ENCODE measurements at places on chromosomes 4 and X. TPM values are rescaled to one million over a fixed set of nuclear protein-coding genes. Genes with fewer than 3 reads are reported as not detected.

AWAT2 gene
- total RNA-seq: 0.26 TPM

DCAF8L2 gene
- not detected for total RNA-seq

HGFAC gene
- 1.2 TPM for total RNA-seq

COX18 gene
- 13.2 TPM for total RNA-seq

NPNT gene
- 263 TPM for total RNA-seq

DDIT4L gene
- 0.98 TPM for total RNA-seq

FGFR3 gene
- total RNA-seq: 32.1 TPM

ALAS2 gene
- 0.78 TPM for total RNA-seq

HMGN5 gene
- total RNA-seq: 1.8 TPM

MAGEC2 gene
- not detected for total RNA-seq

F11 gene
- total RNA-seq: 24.7 TPM

SPON2 gene
- total RNA-seq: 43.9 TPM

DCTD gene
- 88.6 TPM for total RNA-seq

RS1 gene
- total RNA-seq: 4.7 TPM

AR gene
- 5.3 TPM for total RNA-seq

GRCh38 chr4:4578981-4579380, 37.1 kb upstream of the STX18 start:
- no peak for DNase-seq

DNA sequence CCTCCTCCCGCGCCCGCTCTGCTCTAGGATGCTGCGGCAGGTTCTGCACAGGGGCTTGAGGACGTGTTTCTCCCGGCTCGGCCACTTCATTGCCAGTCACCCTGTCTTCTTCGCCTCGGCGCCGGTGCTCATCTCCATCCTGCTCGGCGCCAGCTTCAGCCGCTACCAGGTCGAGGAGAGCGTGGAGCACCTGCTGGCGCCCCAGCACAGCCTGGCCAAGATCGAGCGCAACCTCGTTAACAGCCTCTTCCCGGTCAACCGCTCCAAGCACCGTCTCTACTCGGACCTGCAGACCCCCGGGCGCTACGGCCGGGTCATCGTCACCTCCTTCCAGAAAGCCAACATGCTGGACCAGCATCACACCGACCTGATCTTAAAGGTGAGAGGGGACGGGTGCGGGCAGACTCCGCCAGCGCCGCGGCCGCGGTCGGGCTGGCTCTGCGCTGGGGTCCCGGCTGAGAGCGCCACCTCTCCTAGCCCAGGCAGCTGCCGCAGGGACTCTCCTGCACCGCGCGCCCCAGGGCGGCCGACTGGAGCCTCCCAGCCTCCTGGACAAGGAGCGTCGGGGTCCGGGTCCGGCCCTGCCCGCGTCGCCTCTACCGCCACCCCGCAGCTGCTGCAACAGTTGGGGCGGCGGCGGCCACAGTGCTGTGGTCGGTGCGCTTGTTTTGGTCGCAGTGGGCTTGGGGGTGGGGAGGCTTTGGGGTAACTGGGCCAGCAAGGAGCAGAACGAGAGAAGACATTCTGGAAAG, at the start of gene PTCHD1:
Gene PTCHD1 (plus strand): TSS at position 2 of the 752 bp plus-strand sequence. CDS start 27 bp downstream, at position 29.
- DNase-seq: no peak

DNA sequence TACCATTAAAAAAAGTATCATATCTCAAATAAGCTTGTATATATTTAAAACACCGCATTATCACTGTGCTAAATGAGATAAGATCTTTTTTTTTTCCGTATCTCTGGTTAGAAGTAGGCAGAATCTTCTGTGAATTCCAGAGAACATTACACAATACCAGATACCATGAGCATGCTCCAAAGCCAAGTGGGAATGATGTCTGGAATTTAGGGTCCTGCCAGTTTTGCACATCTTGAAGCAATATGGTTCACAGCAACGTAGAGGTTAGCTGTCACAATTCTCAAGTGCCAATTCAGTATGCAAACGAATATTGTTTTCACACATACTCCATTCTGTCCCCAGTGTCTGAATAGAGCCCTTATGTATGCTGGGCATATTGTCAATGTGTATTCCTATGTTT, 127.5 kb upstream of the NEIL3 start:
- DNase-seq: no peak

- no peak for DNase-seq
Observed at GRCh38 chr4:111064342-111064993, 441.6 kb upstream of the PITX2 start.

- no peak for DNase-seq
Observed at GRCh38 chrX:11272290-11272689, 20.9 kb upstream of the AMELX start.

- DNase-seq: no peak
Observed at GRCh38 chr4:16859031-16859430, 39.4 kb downstream of the LDB2 start.

GRCh38 chr4:1495416-1496115, 89.3 kb upstream of the NKX1-1 start:
- peak; percentile 62 for DNase-seq

GRCh38 chr4:160546201-160546600, 1443.3 kb downstream of the RAPGEF2 start:
- no peak for DNase-seq

- no peak for DNase-seq
Observed at GRCh38 chr4:156190615-156191014, 236.9 kb upstream of the CTSO start.

DNA sequence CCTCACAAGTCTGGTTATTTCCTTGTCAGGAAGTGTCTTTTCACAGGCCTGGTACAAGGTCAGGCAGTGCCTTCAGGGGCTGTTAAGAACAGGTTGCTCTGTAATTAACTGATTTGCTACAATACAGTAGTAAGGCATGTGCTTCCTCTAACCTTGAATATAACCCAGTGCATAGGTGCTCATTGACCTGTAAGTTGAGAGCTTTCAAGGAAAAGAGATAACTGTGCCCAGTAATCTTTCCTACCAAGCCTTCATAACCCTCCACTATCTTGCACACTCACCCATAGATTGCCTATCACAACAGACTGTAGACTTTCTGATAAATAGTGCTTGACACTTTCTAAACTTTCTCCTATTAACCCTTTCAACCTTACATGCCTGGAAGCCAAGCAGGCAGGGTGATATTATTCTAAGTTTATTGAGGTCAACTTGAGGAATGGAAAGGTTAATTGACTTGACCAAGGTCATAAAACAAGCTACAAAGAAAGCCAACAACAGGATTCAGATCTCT, 148.1 kb downstream of the PPARGC1A start:
- DNase-seq: no peak

- DNase-seq: no peak
Observed at GRCh38 chr4:91989914-91990313, 313.9 kb upstream of the GRID2 start.

GRCh38 chr4:141126769-141127168, 6.5 kb downstream of the RNF150 start:
- DNase-seq: no peak

DNA sequence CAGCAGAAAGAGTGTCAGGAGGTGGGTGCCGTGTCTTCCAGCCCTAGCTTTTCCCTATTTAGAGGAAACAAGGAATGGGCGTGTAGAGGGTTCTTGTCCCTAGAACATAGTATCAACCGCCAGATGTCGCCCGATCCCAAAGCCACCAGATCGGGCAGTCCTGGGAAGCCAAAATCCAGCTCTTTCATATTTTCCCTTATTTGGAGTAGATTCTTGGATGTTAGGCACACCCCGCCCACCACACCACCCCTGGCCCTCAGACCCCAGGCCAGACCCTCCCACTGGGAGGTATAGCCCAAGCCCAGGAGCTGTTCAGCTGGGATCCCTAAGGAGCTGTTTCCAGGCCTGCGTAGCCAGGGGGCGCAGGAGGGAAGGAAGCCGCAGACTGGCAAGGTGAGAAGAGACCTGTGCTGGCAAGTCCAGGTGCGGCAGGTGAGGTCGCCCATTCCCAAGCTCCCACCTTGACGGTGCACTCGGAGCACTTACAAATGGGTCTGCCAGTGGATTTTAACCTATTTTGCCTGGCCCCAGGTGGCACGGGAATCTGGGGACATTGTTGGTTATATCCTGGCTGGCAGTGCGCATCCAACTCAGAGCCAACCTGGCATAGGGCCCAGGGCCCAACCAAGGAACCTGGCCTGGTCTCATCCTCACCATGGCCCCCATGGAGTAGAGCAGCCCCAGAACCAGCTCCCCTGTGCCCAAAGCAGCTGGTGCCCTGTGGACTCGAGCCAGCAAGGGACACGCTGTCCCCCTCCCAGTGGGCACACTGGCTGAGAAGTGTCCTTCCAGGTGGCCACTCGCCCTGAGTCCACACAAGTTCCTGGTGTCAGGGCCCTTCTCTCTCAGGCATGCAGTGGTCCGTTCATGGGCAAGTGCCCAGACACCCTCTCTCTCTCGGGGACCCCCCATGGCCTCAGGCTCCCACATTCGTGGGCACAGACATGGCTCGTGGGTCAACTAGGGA, 811 bp downstream of the FLNA start:
- peak; percentile 81 for DNase-seq

DNA sequence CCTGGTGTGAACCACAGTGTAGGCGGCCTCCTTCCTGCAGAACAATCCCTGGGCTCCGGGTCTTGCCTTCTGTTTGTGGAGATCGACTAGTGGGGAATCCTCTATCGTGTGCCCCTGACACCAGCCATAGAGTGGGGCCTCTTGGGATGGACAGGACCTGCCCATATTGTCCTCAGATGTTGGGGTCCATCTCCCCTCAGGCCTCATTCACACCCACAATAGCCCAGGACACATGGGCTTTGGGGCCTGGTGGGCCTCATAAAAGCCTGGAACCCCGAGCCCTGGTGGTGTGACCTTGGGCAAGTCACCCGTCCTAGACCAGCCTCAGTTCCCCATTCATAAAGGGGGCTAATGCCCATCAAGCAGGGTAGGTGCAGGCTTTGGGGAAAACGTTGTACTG, 13.2 kb upstream of the GAGE10 start:
- no peak for DNase-seq

- DNase-seq: no peak
Observed at GRCh38 chrX:23811108-23811651, 28.2 kb downstream of the SAT1 start.

DNA sequence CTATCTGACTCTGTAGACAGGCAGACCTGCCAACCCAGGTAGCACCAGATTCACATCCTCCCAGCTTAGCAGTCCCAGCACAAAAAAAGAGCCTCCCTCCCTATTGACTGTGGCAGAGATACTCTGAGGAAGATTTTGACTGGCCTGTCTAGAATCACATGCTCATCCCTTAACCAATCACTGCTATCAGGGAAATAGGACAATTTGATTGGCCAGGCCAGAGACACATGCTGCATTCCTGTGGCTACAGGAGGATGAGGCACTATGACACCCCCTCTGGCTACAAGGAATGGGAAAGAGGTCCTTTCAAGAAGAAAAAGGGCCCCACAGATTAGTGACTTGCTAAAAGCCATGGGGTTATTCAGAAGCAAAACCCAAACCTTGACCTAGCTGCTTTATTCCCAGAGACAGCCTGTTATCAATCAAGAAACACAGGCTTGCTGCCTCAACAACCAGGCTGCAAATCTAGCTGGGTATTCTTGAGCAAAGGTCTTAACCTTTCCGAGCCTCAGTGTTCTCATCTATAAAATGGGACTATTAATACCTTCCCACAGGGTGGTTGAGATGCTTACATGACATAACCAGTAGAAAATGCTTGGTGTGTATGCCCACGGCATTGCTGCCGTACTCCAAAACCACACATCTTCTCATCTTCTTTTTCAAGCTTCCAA, 147.6 kb downstream of the BCOR start:
- DNase-seq: no peak

- DNase-seq: no peak
Observed at GRCh38 chr4:73021634-73022033, 47.9 kb downstream of the COX18 start.

GRCh38 chr4:177237291-177237690, 72.4 kb upstream of the NEIL3 start:
- DNase-seq: no peak

All from upper lobe of right lung (tissue), 1 donor.